ENCODE measurements at places on chromosomes 13 and 19.
A peak's percentile ranks its signal among the peaks of the same experiment; 100 is the strongest.

DNA sequence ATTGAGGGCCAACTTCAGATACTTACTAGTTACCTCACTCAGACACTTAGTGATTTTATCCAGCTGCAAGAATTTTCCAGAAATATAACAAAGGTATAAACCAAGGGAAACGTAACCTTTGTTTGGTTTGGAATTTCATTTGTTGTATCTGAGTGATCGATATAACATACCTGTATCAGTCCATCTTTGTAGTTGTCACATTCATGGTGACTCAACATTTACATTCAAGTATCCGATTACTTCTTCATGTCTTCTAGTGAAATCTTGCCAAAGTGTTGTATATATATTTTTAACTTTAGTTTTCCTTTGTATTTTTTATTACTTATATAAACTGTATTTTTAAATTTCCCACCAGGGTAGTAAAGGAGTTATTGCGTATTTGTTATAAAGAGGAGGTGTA lies 16.9 kb upstream of the MYCBP2 start:
- DNase-seq = no peak

DNA sequence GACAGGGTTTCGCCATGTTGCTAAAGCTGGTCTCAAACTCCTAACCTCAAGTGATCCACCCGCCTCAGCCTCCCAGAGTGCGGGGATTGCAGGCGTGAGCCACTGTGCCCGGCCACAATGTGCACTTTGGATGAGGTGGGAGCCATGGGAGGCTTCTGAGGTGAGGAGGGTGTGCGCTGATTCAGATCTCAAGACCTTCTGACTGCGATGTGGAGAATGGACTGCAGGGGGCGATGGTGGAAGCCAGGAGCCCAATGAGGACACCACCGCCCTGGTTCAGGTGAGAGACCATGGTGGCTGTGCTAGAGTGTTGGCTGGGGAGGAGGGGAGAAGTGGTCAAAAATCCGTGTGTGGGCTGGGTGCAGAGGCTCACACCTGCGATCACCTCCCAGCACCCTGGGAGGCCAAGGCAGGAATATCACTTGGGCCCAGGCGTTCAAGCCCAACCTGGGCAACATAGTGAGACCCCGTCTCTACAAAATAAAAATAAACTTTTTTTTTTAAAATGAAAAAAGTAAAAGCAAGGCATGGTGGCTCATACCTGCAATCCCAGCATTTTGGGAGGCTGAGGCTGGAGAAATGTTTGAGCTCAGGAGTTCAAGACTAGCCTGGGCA lies 5.6 kb downstream of the INAFM1 start:
- DNase-seq = peak; percentile 27

DNA sequence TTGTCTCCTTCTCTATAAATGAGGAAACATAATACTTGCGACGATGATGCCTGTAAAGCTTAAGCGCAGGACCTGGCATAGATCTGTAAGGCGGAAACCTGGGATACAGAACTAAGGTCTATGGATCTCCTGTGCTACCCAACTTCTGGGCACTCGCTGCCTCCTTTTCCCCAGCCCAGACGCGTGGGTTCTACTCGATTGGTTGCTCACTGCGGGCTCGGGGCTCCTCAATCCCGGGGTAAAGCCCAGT lies 615 bp upstream of the PSMC4 start:
- no peak for DNase-seq

- no peak for DNase-seq
These were observed 6.5 kb downstream of the KCTD4 start for GRCh38 chr13:45194081-45194939.

GRCh38 chr13:103615771-103616170 lies 549.6 kb upstream of the SLC10A2 start:
- no peak for DNase-seq

- DNase-seq = no peak
These were observed 242.1 kb downstream of the DACH1 start for GRCh38 chr13:71624653-71625600.

- DNase-seq = no peak
These were observed 1.2 kb downstream of the CDK8 start for GRCh38 chr13:26255115-26255514.

- DNase-seq = no peak
These were observed 22.8 kb upstream of the ZBTB7A start for GRCh38 chr19:4089400-4089908.

- DNase-seq = no peak
These were observed 24.5 kb upstream of the FREM2 start for GRCh38 chr13:38662362-38662761.

DNA sequence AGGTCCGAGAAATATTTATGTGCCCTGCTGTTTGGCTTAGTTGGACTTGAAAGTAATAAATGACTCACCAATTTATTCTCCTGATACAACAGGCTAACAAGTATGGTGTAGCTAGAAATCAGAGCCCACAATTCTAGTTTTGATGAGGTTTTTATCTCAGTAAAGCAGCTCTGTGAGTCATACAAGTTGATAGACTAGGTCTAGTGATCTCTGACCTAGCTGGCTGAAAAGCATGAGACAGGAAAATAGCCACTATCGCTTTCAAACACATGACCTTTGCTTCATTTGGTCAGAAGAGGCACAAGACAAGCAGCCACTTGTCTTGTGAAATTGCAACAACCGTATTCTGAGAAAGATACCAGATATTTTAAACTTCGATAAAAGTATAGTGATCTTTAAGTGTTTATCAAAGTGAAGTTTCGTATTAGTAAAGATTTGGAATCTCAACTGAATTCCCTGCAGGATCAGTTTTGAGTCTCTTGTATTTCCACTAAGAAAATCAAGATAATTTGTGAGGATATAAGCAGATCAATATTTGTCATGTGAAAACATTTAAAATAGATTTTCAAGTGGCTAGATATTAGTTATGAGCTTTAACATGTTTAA lies 126.7 kb downstream of the MAB21L1 start:
- DNase-seq = no peak

- no peak for DNase-seq
These were observed 33.5 kb downstream of the DOCK9 start for GRCh38 chr13:98944336-98944735.

DNA sequence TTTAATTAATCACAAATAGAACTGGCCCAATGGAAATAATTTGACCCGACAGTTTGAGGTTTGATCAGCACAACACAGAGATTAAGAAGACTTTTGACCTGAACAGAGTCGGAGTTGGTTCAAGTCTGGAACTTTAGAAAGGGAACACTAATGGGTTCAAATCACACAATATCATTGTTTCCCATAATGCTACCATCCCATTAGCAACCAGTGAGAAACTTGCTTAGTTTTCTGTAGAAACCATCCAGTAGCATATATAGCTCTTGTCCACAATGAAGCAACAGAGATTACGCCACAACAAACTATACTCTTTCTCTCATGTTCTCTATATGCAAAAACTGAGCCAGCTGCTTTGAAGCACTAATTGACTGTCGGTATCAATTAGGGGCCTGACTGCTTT lies 376.9 kb upstream of the SPRY2 start:
- no peak for DNase-seq

DNA sequence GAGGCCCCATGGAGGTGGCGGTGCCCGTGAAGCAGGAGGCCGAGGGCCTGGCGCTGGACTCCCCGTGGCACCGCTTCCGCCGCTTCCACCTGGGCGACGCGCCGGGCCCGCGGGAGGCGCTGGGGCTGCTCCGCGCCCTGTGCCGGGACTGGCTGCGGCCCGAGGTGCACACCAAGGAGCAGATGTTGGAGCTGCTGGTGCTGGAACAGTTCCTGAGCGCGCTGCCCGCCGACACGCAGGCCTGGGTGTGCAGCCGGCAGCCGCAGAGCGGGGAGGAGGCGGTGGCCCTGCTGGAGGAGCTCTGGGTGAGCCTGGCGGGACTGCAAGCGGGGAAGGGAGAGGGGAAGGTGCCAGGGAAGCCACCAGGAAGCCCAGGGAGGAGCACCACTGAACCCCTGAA lies 5.8 kb downstream of the ZNF444 start:
- no peak for DNase-seq

- no peak for DNase-seq
These were observed 3.0 kb upstream of the CCNP start for GRCh38 chr19:40229484-40229883.

DNA sequence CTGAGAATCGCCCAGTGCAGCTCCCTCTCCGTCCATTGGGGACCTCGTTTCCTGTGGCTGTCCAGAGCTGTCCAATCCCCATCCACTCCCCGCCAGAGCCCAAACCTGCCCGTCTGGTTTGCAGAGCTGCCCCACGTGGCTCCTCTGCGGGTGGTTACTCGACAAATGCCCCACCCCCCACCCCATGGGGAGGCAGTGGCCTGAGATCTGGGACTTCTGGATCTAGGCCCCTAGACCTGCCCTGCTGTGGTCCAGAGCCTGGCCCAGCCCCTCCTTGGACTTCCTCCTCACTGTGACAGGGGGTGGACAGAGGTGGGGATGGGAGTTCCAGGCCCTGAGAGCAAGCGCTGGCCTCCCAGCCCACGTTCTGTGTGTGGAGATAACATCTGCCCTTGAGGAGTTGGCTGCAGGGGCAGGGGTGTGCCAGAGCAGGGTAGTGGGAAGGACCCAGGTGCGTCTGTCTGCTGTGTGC lies 29.1 kb downstream of the PAK4 start:
- no peak for DNase-seq

GRCh38 chr19:49528211-49528771 lies 488 bp downstream of the RCN3 start:
- DNase-seq = no peak

- no peak for DNase-seq
These were observed 262.0 kb downstream of the NDFIP2 start for GRCh38 chr13:79742923-79743322.

- no peak for DNase-seq
These were observed 5.6 kb upstream of the SMAD9 start for GRCh38 chr13:36925603-36926002.

Data from NCI-H460 (cell line).